ENCODE measurements at places on chromosomes 6 and 20.
A peak's percentile ranks its signal among the peaks of the same experiment; 100 is the strongest.

DNA sequence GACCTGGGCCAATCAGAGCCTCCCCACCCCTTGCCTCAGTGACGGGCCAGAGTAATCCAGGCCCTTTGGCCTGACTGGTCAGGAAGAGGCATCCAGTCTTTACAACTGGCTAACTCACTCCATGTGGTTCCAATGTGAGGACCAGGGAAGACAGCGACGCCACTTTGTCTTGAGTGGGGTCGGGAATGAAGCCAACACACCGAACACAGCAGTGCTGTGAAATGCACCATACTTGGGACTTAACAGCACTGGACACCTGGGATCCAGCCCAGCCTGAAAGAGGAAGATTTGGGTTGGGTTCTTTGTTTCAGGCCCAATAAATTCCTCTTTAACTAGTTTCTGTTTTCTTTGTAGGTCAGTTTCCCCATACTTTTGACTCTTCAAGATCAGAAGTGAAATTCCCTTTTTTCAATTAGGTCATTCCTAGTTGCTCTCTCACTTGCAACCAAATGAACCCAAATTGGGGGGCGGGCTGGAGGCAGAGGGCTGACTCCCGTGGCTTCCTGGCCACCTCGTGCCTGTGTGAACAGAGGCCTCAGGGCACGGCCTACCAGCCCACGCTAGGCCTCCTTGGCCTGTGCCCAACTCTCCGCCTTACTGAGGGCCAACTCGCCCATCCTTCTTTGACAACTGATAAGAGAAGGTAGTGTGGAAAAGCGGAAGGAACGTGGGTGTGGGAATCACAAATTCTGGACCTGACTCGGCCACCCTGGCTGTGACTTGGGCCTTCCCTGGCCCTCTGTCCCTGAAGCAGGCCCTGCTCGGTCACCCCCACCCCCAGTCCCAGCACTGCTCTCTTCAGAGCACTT is 17.1 kb downstream of the SULF2 start:
- DNase-seq: no peak

- DNase-seq: no peak
These were observed 11.6 kb upstream of the HSP90AB1 start for GRCh38 chr6:44235269-44235668.

GRCh38 chr6:99617131-99617530 is 10.5 kb downstream of the PRDM13 start:
- DNase-seq: no peak

- DNase-seq: no peak
These were observed 10.6 kb upstream of the DLK2 start for GRCh38 chr6:43465948-43466347.

DNA sequence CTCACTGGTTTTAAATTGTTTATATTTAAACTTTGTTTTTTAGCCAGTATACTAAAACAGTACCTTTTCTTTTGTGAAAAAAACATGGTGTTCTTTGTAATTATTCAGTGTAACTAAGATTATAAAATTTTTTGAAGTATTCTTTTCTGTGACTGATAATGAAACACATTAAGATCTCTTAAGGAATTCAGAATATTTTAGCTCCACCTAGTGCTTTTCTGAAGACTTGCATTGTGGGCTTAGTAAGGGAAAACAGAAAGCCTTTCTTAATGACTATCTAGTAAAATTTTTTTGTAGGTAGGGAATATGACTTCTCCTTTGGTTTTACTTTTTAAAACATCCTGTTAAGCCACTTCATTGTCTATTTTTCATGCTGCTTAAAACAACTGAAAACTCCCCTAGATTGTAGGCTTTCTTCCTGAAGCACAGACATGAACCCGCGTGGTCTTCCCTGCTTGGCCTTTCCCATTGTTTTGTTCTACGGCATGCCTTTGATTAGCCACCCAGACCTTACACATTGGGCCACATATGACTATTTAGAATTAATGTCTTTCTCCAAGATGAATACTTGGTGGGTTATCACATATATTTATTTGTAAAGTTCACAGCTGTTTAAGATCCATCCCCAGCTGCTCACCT is 72.1 kb downstream of the AFDN start:
- peak; percentile 41 for DNase-seq

DNA sequence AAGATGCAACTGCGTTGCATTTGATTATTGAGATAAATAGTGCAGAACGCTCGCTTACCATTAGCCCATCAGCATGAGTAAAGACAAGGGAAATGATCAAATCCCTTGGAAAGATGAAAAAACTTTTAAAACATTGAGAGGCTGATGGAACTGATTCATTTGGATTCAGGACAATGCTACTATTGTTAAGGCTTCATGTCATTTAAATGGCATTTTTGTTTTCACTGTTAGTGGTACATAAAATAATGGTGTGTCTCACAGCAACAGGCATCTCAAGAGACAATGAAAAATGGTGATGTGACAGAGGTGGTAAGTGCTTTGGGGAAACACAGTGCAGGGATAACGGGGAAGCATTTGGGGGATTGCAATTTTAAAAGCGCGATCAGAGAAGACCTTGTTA is 159.7 kb upstream of the KCNG1 start:
- DNase-seq: no peak

- DNase-seq: no peak
These were observed 5.3 kb upstream of the RPF2 start for GRCh38 chr6:110976575-110976974.

GRCh38 chr20:24862606-24863005 is 86.5 kb upstream of the CST7 start:
- DNase-seq: no peak

DNA sequence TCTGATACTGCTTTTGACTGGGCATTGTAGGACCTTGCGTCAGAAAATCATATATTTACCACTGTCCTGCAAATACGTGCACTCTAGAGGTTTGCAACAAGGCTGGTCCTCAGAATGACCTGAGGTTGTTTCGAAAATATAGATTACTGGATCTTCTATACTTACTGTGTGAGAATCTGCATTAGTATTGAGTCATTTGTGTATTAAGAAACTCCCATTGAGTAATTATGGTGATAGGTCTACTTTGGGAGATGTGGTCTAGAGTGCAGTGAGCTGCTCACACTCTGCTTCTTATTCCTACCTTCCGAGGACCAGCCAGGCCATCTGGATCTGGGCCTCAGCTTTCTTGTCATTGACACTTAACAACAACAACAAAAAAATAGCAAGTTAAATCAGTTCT is 9.6 kb downstream of the KLHL32 start:
- no peak for DNase-seq

DNA sequence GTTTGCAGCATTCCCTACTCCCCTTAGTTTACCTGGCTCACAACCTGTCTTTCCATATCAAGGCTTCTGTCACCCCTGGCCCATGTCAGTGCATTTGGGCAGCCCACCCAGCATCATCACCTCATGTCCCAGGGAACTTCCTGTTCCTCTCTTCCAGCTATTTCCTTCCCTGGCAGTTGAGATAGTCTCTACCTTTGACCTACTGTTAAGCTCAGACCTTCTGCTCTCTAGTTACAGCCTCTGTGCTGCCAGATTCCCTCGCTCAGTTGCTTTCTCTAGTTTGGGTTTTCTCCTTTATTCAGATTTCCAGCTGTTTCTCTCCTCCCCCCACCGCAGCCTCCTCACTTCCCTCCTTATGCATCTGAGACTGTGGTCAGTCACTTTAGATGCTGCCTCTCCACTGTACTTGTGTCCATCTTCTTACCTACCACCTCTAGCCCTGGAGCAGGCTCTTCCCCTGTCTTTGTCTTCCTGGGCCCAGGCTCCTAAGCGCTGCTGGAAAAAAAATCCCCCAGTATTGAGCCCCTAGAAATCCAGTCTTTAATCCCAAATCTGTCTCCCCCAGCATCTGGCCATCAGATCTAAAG is 16.3 kb downstream of the PTPN1 start:
- no peak for DNase-seq

DNA sequence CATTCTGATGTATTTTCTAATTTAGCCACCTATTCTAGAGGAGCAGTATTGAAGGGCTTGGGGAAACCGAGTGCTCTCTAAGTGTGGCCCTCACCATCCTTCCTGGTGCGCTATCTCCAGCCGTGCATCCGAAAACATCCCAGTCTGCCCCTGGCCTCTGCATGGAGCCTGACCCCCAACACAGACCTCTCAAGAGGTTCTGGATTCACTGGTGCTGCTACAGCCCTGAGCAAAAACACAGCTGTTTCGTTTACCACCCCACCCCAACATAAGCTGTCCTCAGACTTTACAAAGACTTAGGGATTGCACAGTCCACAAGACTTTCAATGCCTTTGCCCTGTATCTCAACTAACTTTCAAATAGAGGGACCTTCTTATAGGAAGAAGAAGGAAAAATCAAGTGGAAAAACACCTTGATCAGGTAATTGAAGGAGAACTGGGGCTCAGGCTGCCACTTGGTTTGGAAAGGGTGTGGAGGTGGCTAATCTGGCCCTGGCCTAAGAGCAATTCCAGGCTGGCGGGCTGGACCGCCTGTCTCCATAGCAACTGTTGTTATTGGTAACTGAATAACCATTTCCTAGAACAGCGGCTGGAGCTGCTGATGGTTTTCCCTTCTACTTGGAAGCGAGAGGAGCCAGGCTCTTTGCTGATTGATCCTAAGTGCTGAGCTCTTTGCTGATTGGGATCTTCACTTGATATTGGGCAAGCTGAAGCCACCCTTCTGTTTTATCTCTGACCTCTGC is 90.2 kb upstream of the TOX2 start:
- DNase-seq: peak; percentile 28

DNA sequence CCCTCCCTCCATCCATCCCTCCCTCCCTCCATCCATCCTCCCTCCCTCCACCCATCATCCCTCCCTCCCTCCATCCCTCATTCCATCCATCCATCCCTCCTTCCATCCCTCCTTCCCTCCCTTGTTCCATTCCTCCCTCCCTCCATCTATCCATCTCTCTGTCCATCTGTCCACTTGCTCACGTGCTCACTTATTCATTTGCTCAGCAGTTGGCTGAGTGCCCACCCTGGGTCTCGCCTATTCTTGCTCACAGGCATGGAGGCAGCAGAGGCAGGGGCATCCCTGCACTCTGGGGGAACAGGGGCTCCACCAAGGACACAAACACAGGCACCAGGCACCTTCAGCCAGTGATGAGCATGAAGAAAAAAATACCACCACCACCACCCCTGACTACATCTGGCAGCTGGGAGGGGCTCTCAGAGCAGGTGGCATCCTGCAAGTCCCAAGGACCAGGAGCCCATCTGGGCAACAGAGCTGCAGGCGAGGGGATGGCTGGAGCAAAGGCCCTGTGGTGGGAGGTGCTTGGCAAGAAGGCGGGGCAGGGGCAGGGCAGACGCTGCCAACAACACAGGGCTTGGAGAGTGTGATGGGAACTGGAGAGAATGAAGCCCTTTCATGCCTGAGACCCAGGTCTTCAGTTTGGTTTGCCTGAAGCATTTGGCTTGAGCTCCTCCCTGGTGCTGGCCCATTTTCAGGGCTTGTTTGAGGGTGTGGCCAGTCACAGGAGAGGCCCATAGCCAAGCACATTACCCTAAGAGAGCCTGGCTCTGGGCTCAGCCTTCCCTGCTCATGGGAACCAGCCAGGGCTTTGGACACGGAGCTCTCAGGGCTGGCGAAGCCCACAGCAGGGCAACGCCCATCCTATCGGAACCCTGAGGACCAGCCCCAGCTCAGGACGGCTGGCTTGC is 40.2 kb upstream of the MRGBP start:
- no peak for DNase-seq

GRCh38 chr6:137190583-137191094 is 17.2 kb upstream of the IL22RA2 start:
- DNase-seq: no peak

DNA sequence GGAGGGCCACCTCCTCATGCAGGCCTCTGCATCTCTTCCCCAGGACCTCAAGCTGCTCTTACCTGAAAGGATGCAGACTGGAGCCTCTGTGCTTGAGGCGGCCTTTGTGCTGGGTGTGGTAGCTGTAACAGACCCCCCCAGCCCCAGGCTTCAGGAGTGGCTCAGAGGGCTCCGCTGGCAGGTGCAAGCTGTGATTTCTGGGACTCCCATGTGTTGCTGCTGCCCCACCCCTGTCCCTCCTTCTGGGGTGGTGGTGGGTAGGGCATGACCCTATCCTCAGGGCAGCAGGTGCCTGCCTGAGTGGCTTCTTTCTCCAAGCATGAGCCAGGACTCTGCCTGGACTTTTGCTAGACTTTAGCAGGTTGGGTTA is 121.2 kb downstream of the SULF2 start:
- DNase-seq: no peak

DNA sequence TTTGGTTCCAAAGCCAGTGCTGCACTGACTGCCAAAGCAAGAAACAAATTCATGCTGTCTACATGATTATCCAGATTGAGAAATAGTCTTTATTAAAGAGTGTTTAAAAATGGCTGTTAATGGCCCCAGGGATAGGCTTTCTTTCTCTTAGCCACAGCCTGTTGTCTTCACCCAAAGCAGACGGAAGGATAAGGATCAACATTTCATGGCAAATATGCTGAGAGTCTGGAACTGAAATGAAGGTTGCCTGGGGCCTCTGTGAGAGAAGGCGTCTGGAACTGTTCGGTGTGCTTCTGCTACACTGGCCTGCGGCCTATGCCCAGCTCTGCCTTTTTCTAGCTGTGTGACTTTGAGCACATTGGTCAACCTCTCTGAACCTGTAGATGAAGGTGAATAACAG is 373.0 kb upstream of the ZFP64 start:
- DNase-seq: no peak

GRCh38 chr6:87738744-87739143 is 36.7 kb upstream of the AKIRIN2 start:
- no peak for DNase-seq

DNA sequence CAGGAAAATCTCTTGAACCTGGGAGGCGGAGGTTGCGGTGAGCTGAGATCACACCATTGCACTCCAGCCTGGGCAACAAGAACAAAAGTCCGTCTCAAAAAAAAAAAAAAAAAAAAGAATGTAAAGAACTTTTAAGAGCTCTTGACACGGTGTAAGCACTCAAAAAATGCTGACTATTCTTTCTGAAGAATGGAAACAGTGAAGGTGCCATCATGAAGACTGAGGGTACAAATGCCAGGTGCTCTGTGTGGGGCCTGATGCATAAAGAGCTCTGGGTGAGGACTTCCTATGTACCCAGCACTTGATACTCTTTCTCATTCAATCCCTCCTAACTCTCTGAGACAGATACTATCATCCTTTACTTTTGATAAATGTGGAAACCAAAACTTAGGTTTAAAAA is 45.0 kb upstream of the ENPP5 start:
- DNase-seq: no peak

DNA sequence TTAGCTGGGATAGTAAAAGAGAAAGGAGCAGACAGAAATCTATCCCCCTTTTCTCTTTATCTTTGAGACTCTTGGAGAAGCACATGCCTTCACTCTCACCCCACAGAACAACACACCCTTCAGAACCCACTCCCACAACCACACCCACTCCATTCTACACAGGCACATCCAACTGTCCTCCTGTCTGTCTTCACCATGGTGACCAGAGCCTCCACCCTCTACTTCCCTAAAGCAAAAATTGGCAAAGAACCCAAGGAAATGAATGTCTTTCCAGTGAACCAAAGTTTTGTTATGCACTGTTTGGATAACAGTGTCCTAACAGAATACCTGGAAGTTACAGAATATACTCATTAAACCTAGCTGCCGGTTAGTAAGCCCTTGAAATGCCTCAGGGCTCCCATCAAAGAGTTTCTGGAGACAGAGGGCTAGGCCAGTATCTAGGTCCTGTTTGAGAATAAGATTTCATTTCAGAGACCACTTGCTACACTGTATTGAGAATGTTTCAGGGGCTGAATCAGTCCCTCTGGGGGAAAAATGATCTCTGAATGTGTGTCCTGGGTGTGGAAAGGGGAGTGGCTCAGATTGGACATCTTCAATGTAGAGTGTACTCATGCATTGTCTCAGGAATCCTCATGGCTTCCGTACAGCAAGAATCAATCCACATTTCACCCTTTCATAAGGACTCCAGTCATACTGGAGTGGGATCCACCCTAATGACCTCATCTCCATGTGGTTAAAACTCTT is 101.1 kb downstream of the LY86 start:
- DNase-seq: peak; percentile 67

- peak; percentile 87 for DNase-seq
These were observed 25.6 kb downstream of the WRNIP1 start for GRCh38 chr6:2790588-2791449.
